ENCODE measurements at places on chromosomes 1 and 21. TPM values are rescaled to one million over a fixed set of nuclear protein-coding genes. Genes with fewer than 3 reads are reported as not detected.

OR2L13 gene
- 5.5 TPM for total RNA-seq

HSD3B1 gene
- not detected for total RNA-seq

INSRR gene
- 0.46 TPM for total RNA-seq

GNAT2 gene
- not detected for total RNA-seq

F5 gene
- 0.92 TPM for total RNA-seq

CELSR2 gene
- total RNA-seq = 40.8 TPM

KRTAP12-4 gene
- not detected for total RNA-seq

KRTAP10-9 gene
- total RNA-seq = not detected

SELE gene
- total RNA-seq = 0.23 TPM

PLPP3 gene
- total RNA-seq = 128 TPM

HSF2BP gene
- 2.5 TPM for total RNA-seq

OMA1 gene
- total RNA-seq = 30.4 TPM

HENMT1 gene
- total RNA-seq = 37.8 TPM

SLC9C2 gene
- total RNA-seq = 4.8 TPM

RBBP5 gene
- total RNA-seq = 24.0 TPM

ELAVL4 gene
- total RNA-seq = 119 TPM

ANKRD34A gene
- total RNA-seq = 2.5 TPM

KRTAP19-1 gene
- total RNA-seq = not detected

TAL1 gene
- 5.8 TPM for total RNA-seq

C1QTNF12 gene
- not detected for total RNA-seq

GPA33 gene
- total RNA-seq = not detected

All from diencephalon (tissue), 1 donor.